ENCODE measurements at places on chromosomes 4 and X.

DNA sequence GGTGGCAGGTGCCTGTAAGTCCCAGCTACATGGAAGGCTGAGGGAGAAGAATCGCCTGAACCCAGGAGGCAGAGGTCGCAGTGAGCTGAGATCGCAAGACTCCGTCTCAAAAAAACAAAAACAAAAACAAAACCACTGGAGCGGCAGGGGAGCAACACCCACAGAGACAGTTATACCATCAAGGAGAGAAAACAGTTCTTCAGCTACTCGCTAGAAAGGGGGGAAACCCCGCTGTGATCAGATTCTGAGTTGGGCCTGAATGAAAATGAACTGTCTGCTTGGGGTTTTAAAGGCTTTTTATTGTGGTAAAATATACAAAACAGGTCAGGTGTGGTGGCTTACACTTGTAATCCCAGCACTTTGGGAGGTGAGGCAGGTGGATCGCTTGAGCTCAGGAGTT is 16.8 kb upstream of the IRAK1 start:
- no peak for DNase-seq

GRCh38 chr4:97587912-97588311 is 555.4 kb downstream of the STPG2 start:
- no peak for DNase-seq

GRCh38 chrX:34288782-34289181 is 156.7 kb upstream of the FAM47A start:
- no peak for DNase-seq

DNA sequence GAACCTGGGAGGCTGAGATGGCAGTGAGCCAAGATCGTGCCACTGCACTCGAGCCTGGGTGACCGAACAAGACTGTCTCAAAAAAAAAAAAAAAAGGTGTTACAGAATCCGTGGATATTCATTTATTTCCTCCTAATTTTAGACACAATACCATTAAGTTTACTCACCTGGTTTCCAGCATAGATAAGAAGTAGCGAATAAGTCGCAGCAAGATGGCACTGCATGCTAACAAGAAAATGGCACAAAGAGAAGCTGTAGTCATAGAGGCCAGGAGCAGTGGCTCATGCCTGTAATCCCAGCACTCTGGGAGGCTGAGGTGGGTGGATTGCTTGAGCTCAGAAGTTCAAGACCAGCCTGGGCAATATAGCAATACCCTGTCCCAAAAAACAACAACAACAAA is 17.0 kb upstream of the MOB1B start:
- no peak for DNase-seq
